ACHN (cell line): ENCODE measurements at places on chromosomes 16 and 17.

GRCh38 chr17:78500806-78501205 lies 76.4 kb downstream of the DNAH17 start:
- DNase-seq: no peak

GRCh38 chr16:19135896-19136438 lies 22.2 kb downstream of the ITPRIPL2 start:
- no peak for DNase-seq

DNA sequence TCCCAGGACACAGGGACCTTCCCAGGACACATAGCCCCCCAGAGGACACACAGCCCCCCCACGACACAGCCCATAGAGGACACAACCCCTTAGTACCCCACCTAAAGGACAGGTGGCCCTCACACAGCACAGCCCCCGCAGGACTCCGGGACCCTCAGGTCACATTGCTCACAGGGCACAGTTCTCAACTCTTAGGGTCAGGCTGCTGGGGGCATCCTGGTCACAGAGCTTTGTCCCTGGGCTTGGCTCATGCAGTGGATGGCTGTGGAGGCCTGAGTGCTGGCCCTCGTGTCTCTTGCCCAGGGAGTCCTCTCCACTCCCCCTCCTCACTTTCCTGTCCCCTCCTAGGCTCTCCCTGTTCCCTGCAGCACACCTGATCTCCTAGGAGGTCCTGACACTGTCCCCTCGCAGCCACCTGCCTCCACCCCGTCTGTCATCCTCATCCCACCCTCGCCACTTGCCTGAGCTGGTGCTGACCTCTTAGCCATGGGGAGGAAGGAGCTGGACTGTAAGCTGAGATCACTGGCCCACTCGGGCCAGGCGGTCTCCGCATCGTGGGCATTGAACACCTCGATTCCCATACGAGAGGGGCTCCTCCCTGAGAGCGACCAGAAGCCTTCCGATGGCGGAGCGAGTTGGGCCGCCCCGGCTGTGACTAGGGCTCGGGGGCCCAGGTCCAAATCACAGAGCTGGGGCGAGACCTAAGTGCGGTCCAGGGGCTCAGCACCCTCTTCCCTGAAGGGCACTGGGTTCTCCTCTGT lies 1.4 kb upstream of the WDR45B start:
- DNase-seq: no peak

- peak; percentile 45 for DNase-seq
Measured at GRCh38 chr17:7886227-7887037, 2.2 kb upstream of the CHD3 start.

- peak; percentile 62 for DNase-seq
Measured at GRCh38 chr17:49146620-49147306, 14.2 kb downstream of the B4GALNT2 start.

GRCh38 chr16:86662195-86662594 lies 83.8 kb downstream of the FOXL1 start:
- DNase-seq: no peak

DNA sequence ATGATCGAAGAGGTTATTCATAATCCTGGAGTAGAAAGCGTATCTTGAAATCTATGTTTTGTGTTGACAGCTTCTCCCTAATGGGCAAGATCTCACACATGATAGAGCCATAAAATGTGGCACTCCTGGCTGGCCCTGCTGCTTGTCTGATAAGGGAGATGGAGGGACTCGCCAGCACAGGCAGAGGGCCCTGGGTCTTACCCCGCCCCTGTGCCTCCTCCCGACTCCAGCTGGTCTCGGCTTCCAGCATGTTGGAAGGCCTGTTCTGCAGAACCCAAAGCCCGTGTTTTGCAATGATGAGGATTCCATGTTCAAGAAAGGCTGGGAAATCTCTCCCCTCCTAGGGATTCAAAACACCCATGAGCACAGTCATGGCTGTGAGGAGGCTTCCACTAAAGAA lies 106.7 kb upstream of the SDK2 start:
- no peak for DNase-seq
